Small intestine (tissue), 16 donors: ENCODE measurements at places on chromosomes 1 and 21. TPM values are rescaled to one million over a fixed set of nuclear protein-coding genes. Genes with fewer than 3 reads are reported as not detected.

- no peak for DNase-seq
- no peak overlapping the region for H3K4me3 ChIP-seq
- no peaks in the 10 kb centered on the region for H3K36me3 ChIP-seq
- no peak overlapping the region for H3K27ac ChIP-seq
- H3K4me1 ChIP-seq = no peaks in the 10 kb centered on the region
Observed at GRCh38 chr21:31265366-31266013, 78.6 kb downstream of the TIAM1 start.

- no peak overlapping the region for H3K4me3 ChIP-seq
- no peaks in the 10 kb centered on the region for H3K27me3 ChIP-seq
- H3K27ac ChIP-seq = no peak overlapping the region
- H3K36me3 ChIP-seq = no peaks in the 10 kb centered on the region
- peak; percentile 45 for DNase-seq
Observed at GRCh38 chr1:177451191-177451590, 280.4 kb downstream of the BRINP2 start.

DNA sequence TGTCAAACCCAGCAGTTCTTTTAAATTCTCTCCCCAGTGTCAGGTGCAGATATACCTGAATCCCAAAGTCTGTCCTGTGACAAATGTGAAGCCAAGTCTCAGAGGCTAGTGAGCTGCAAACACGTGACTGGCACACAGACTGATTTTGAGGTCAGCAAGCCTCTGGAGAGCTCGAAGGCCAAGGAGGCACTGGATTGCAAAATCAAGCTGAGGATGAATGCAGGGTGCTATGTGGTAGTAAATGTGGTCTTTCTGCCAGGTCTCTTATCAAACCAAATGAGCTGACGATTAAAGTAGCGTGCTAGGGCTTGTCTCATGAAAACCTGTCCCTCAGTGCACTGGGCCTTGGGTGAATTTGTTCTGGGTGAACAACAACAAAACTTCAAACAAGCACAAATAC, 20.6 kb downstream of the GPR3 start:
- peaks cover 25% of the 10 kb centered on the region for H3K36me3 ChIP-seq
- no peak overlapping the region for H3K4me3 ChIP-seq
- no peak overlapping the region for H3K27ac ChIP-seq
- DNase-seq = no peak
- no peaks in the 10 kb centered on the region for H3K27me3 ChIP-seq

The FMO4 gene
- polyA plus RNA-seq = 9.8 TPM

The AMY1B gene
- polyA plus RNA-seq = not detected

DNA sequence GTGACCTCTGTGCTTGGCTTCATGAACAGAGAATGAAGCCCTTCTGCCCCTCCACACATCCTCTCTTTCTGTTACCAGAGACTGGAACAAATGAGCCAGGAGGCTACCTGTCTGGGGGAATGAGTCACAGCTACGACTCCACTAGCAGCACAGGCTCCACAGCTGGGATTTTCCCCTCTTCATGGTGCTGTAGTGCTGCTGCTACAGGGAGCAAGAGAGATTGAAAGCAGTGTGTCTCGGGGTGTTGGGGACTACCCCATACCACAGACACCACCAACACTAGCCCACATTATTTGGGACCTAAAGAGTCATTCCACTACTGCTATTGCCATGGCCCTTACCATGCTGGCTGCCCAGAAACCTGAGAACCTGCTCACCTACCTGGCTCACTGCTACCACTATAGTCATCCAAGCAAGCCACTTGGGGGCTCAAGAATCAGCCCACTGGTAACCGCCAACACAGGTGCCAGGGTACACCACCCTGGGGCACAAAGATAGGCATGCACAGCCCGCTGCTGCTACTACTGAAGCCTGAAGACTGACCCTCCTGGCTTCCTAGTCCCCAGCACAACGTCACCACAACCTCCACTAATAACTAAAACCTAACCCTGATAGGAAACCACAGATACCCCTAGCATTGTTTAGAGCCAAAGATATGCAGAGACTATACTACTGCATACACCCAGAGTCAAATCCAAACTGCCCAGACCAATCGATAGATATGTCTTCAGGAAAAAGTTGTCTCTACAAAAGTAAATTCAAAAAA, 17.7 kb downstream of the CD1E start:
- H3K27ac ChIP-seq = no peak overlapping the region
- no peaks in the 10 kb centered on the region for H3K27me3 ChIP-seq
- no peaks in the 10 kb centered on the region for H3K36me3 ChIP-seq
- H3K4me1 ChIP-seq = no peaks in the 10 kb centered on the region
- no peak for DNase-seq
- H3K4me3 ChIP-seq = no peak overlapping the region

DNA sequence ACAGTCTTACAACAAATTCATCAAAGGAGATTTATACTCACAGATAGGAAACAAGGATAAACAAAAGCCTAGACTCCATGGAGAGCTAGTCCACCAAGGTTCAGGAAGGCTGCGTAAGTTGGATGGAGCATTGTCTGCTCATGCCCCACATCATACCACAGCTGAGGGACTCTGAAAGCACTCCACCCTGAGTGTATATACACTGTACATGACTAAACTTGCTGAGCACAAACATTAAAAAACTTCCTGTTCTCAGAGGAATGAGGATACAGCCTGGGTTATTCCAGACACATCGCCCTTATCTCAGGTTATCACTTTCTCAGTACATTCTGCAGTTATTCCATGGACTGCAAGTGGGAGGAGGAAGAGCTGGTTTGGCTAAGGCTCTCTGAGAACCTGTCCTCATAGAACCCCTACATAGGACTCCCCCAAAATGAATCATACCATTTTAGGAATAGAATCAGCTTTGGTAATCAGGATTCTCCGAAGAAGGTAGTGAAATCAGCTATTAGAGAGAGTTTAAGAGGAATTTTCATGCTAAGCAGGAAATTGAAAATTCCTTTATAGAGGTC, 58.0 kb upstream of the PRMT6 start:
- peaks cover 2% of the 10 kb centered on the region for H3K27me3 ChIP-seq
- no peak overlapping the region for H3K27ac ChIP-seq
- no peak overlapping the region for H3K4me3 ChIP-seq
- no peak for DNase-seq
- H3K36me3 ChIP-seq = no peaks in the 10 kb centered on the region
- no peaks in the 10 kb centered on the region for H3K4me1 ChIP-seq

DNA sequence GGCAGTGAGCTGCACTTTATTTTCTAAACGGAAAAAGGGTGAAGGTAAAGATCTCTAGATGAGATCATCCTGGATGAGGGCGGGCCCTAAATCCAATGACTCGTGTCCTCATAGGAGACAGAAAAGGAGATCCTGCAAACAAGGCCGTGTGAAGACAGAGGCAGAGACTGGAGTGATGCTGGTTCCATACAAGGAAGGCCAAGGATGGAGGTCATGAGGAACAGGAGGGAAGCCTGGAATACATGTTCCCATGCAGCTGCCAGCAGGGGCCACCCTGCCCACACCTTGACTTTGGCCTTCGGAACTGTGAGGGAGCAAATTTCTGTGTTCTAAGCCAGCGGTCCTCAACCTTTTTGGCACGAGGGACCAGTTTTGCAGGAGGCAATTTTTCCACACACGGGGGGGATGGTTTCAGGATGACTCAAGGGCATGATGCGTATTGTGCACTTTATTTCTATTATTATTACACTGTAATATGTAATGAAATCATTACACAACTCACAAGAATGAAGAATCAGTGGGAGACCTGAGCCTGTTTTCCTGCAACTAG, 94.3 kb downstream of the PSMG1 start:
- no peak for DNase-seq
- H3K27me3 ChIP-seq = no peaks in the 10 kb centered on the region
- H3K4me3 ChIP-seq = no peak overlapping the region
- H3K27ac ChIP-seq = no peak overlapping the region

GRCh38 chr1:114896795-114897194, 42.1 kb downstream of the SYCP1 start:
- no peaks in the 10 kb centered on the region for H3K36me3 ChIP-seq
- DNase-seq = no peak
- H3K27me3 ChIP-seq = no peaks in the 10 kb centered on the region

DNA sequence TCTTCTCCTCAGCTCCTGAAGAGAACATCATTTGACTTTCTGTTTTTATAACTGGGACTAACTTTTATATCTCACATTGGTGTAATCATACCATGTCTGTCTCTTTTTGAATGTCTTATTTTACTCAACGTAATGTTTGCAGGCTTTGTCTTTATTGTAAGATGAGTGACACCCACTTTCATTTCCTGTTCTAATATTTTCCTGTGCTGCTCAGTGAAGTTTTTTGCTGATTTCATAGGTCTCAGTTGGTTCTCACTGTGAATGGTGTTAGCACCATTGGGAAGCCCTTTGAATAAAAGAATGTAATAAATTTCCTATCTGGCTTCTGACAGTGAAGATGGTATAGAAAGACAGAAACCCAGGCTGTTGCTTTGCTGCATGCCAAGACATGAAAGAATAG, 84.0 kb downstream of the RAVER2 start:
- peaks cover 9% of the 10 kb centered on the region for H3K36me3 ChIP-seq
- H3K4me3 ChIP-seq = no peak overlapping the region
- H3K27me3 ChIP-seq = no peaks in the 10 kb centered on the region
- no peaks in the 10 kb centered on the region for H3K4me1 ChIP-seq
- no peak for DNase-seq
